ENCODE measurements at places on chromosomes 5 and 9. TPM values are rescaled to one million over a fixed set of nuclear protein-coding genes. Genes with fewer than 3 reads are reported as not detected.

DNA sequence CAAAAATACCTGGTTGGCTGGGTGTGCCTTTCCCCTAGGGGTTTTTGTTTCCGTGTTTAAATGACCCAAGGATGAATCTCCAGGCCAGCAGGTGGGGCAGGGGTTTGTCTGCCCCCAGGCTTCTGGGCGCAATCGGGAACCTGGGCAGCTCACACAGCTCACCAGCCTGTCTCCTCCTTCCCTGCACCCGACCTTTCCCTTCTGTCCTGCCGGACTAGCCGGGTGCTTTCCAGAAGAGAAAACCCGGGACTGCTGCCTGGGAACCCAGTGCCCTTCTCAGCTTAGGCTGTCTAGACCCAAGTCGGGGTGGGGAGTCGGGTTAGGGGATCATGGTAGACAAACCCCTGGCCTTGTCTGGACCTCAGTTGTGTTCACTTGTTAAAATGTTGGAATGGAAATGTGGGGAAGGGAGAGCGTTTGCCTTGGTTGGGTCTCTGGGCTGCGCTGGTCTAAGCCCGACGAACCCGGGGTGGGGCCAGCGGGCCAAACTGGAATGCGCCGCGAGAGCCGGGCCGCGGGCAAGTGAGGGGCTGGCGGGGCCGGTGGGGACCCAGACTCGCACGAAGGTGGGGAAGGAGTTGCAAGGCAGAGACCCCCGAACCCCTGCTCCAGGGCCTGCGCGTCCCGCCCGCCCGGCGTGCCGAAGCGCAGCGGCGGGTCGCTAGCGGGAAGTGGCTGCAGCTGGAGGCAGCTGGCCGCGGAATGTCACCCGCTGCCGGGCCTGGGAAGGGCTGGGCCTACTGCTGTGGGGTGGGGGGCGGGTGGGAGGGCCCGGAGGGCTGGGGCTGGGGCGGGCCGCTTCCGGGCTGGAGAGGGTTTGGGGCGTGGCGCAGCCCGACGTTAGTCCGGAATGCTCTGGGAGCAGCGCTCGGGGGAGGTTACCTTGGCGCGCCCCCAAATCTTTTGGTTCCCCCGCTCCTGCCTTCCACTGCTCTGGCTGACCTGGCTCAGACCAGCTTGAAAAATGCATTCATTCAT, 84.6 kb downstream of the DAB2IP start:
- DNase-seq = no peak

- DNase-seq = no peak
Observed at GRCh38 chr5:53063176-53063575, 46.4 kb downstream of the MOCS2 start.

- no peak for DNase-seq
Observed at GRCh38 chr9:19768798-19769197, 20.0 kb downstream of the SLC24A2 start.

DNA sequence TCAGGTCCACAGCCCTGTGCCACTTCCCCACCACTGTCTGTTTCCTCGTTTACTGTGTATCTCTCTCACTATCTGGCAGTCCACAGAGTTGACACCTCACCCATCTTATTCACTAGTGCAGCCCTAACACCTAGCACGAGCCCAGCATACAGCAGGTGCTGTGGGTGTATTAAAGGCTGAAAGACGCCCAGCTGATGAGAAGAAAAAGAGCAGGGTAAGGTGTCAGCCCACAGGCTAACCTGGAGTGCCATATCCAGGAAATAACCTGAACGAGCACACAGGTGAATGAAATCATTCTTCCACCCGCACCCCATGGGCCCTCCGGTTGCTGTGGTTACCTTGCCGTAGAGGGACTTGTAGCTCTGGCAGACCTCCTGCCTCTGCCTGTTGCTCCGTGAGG, 18.6 kb downstream of the ANXA6 start:
- no peak for DNase-seq

DNA sequence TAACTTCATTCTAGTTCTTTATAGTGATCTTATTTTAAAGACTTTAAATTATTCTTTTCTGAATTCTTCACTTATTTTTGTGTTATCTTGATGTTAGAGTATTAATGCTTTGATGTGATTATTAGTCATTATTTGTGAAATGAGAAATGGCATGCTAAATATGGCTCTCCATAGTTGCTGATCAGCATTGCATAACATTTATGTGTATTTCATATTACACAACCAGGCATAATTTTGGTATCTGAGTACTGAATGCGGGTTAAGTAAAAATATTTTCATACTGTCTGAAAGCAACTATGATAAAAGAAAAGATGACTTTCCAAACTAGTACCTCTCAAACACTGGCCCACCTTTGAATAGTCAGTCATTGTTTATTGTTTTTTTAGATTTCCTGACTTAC, 41.1 kb upstream of the CCNH start:
- no peak for DNase-seq

GRCh38 chr9:29144476-29144875, 1571.2 kb upstream of the C9orf72 start:
- no peak for DNase-seq

The GARIN3 gene
- total RNA-seq = not detected

The TMEM171 gene
- 38.1 TPM for total RNA-seq

The CYLC2 gene
- not detected for total RNA-seq
